ENCODE measurements at places on chromosomes 2 and 18. TPM values are rescaled to one million over a fixed set of nuclear protein-coding genes. Genes with fewer than 3 reads are reported as not detected.

Gene COA5
- total RNA-seq = 33.4 TPM

DNA sequence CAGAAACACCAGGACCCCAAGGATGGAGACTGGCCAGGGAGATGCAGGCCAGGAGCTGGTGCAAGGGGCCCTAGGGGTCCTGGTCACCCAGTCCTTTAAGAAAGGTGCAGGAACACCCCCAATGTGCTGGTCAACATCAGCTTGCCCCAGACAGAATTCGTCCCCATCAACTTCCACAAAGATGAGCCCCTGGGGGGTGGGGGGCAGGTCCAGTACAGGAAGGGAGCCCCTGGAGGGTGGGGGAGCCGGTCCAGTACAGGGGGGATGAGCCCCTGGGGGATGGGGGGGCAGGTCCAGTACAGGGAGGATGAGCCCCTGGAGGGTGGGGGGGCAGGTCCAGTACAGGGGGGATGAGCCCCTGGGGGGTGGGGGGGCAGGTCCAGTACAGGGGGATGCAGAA, 160.7 kb upstream of the SALL3 start:
- no peaks in the 10 kb centered on the region for H3K27me3 ChIP-seq
- H3K36me3 ChIP-seq = no peaks in the 10 kb centered on the region
- no peak overlapping the region for H3K4me3 ChIP-seq
- no peak overlapping the region for H3K27ac ChIP-seq
- no peaks in the 10 kb centered on the region for H3K4me1 ChIP-seq

DNA sequence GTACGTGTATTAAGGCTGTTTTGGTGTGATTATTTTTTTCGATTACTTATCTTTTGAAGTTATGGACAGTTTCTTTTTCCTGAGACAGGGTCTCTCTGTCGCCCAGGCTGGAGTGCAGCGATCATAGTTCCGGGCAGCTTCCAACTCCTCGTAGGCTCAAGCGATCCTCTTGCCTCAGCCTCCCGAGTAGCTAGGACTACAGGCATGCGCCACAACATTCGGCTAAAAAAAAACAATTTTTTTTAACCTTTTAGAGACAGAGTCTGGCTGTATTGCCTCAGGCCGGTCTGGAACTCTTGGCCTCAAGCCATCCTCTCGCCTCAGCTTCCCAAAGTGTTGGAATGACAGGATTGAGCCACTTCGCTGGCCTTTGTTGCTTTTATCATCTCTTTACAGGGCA, 945 bp downstream of the HAT1 start:
- peaks cover 2% of the 10 kb centered on the region for H3K4me1 ChIP-seq
- DNase-seq = peak; percentile 51

- H3K4me3 ChIP-seq = no peak overlapping the region
- H3K4me1 ChIP-seq = peaks cover 34% of the 10 kb centered on the region
- no peak for DNase-seq
- H3K27ac ChIP-seq = peak overlapping the region; percentile 71
Observed at GRCh38 chr2:28163627-28164279, 228.9 kb upstream of the FOSL2 start.

Gene BCL11A
- 29.7 TPM for total RNA-seq

GRCh38 chr2:108417254-108417653, 31.8 kb upstream of the GCC2 start:
- DNase-seq = peak; percentile 8
- H3K36me3 ChIP-seq = no peaks in the 10 kb centered on the region
- H3K4me1 ChIP-seq = peaks cover 21% of the 10 kb centered on the region
- H3K27me3 ChIP-seq = no peaks in the 10 kb centered on the region
- H3K4me3 ChIP-seq = no peak overlapping the region

Gene OTX1
- 4.3 TPM for total RNA-seq

Gene TIGD1
- total RNA-seq = 10.2 TPM

DNA sequence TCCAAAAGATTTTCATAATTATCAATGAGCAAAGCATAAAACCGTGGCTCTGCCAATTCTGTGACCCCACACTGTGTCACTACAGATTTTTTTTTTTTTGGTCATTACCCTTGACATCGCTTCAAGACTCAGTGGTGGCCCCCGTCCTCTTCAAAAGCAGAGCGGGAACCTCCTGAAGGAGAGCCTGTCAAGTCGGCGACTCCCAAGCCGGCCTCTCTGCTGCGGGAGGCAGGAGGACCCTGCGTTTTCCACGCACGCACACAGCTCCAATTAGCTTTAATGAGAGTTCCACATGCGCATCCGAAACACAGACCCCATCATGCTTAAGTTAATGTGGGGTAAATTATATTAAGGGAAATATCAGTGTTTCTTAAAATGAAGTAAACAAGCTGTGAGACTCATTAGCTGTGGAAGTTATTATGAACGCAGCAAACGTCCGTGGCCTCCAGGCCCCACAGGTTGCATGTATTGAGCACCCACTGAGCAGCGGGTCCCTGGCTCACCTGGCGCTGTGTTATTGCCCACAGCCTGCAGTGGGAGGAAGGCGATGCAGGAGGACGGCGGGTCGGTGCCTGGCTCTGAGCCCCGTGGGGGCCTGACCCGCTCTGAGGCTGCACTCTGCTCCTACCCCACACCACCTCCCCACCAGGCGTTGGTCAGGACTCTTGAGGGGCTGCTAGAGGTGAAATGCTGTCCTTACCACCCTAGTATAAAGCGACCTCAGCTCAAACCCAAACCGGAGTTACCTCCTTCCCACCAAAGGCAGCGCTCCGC, 181.0 kb upstream of the SALL3 start:
- no peak for DNase-seq
- H3K27me3 ChIP-seq = no peaks in the 10 kb centered on the region
- H3K36me3 ChIP-seq = no peaks in the 10 kb centered on the region
- no peak overlapping the region for H3K27ac ChIP-seq

Gene SESTD1
- 24.5 TPM for total RNA-seq

- no peaks in the 10 kb centered on the region for H3K27me3 ChIP-seq
- no peak for DNase-seq
- no peaks in the 10 kb centered on the region for H3K36me3 ChIP-seq
- no peaks in the 10 kb centered on the region for H3K4me1 ChIP-seq
Observed at GRCh38 chr2:50979495-50979894, 52.4 kb downstream of the NRXN1 start.

Gene TMEM163
- total RNA-seq = 0.04 TPM

DNA sequence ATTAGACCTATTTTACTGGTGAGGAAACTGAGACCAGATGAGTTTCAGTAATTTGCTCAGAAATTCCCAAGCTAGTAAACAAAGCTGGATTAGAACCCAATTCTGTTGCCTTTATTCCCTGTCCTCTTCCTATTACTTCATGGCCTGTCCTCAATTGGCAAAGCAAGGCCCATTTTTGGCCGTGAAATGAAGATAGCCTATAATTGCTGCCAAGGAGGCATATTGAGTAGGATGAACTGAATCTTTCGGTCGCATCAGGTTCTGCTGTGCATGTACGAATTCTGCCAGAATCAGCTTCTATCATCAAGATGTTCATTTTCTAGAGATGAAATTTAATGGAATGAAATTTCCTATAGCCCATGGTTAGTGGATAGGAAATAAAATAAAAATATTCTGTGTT, 1485.2 kb upstream of the PIK3C3 start:
- H3K36me3 ChIP-seq = no peaks in the 10 kb centered on the region
- H3K4me3 ChIP-seq = no peak overlapping the region
- H3K27me3 ChIP-seq = no peaks in the 10 kb centered on the region
- H3K4me1 ChIP-seq = no peaks in the 10 kb centered on the region
- H3K27ac ChIP-seq = no peak overlapping the region

DNA sequence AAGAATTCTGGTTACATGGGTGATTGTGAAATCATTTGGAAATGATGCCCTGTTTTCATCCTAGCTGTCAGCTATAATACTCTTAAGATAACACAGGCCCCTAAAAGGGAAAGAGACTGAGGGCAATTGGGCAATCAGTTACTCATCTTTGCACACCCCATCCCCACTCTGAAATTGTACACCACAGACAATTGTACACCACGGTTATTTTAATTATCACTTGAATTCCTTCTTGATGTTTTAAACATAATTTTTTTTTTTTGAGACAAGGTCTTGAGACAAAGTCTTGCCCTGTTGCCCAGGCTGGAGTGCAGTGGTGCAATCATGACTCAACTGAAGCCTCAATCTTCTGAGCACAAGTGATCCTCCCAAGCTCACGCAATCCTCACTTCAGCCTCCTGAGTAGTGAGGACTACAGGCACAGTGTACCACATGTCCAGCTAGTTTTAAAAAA, 862.4 kb upstream of the ACVR2A start:
- no peak for DNase-seq
- no peaks in the 10 kb centered on the region for H3K27me3 ChIP-seq

GRCh38 chr2:46988230-46988629, 72.6 kb upstream of the MCFD2 start:
- no peaks in the 10 kb centered on the region for H3K27me3 ChIP-seq
- no peak overlapping the region for H3K4me3 ChIP-seq
- peak overlapping the region; percentile 9 for H3K27ac ChIP-seq
- DNase-seq = no peak
- H3K4me1 ChIP-seq = peaks cover 37% of the 10 kb centered on the region

DNA sequence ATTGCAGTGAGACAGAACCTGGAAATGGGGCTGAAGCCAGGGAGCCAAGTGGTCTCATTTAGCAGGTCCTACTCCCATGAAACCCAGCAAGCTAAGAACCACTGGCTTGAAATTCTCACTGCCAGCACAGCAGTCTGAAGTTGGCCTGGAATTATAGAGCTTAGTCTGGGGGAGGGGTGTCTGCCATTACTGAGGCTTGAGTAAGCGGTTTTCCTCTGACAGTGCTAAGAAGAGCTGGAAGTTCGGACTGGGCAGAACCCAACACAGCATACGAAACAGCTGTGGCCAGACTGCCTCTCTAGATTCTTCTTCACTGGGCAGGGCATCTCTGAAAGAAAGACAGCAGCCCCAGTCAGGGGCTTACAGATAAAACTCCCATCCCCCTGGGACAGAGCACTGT, 305.7 kb upstream of the SETBP1 start:
- no peak for DNase-seq
- H3K4me3 ChIP-seq = no peak overlapping the region

GRCh38 chr2:215579809-215580208, 143.9 kb upstream of the FN1 start:
- DNase-seq = no peak
- H3K4me1 ChIP-seq = no peaks in the 10 kb centered on the region
- H3K36me3 ChIP-seq = no peaks in the 10 kb centered on the region
- no peak overlapping the region for H3K27ac ChIP-seq
- no peak overlapping the region for H3K4me3 ChIP-seq

Gene PJVK
- 1.3 TPM for total RNA-seq

- H3K36me3 ChIP-seq = no peaks in the 10 kb centered on the region
- no peak for DNase-seq
- peaks cover 11% of the 10 kb centered on the region for H3K4me1 ChIP-seq
- H3K27ac ChIP-seq = no peak overlapping the region
- H3K27me3 ChIP-seq = no peaks in the 10 kb centered on the region
Observed at GRCh38 chr2:241817126-241817820, 8.3 kb downstream of the NEU4 start.

- H3K36me3 ChIP-seq = no peaks in the 10 kb centered on the region
- H3K4me1 ChIP-seq = no peaks in the 10 kb centered on the region
- no peak overlapping the region for H3K4me3 ChIP-seq
- H3K27me3 ChIP-seq = peaks cover 19% of the 10 kb centered on the region
- no peak overlapping the region for H3K27ac ChIP-seq
Observed at GRCh38 chr2:26491563-26492167, 13.7 kb upstream of the OTOF start.

GRCh38 chr2:236548179-236548921, 21.3 kb upstream of the ACKR3 start:
- H3K4me3 ChIP-seq = no peak overlapping the region
- no peak overlapping the region for H3K27ac ChIP-seq
- peaks cover 19% of the 10 kb centered on the region for H3K4me1 ChIP-seq

GRCh38 chr2:100106460-100106859, 35.9 kb downstream of the AFF3 start:
- H3K27ac ChIP-seq = no peak overlapping the region
- no peak overlapping the region for H3K4me3 ChIP-seq
- peaks cover 5% of the 10 kb centered on the region for H3K27me3 ChIP-seq
- H3K36me3 ChIP-seq = no peaks in the 10 kb centered on the region

Gene TM4SF20
- total RNA-seq = not detected

- no peak for DNase-seq
- peaks cover 3% of the 10 kb centered on the region for H3K36me3 ChIP-seq
- no peak overlapping the region for H3K27ac ChIP-seq
- H3K4me1 ChIP-seq = peaks cover 9% of the 10 kb centered on the region
- no peaks in the 10 kb centered on the region for H3K27me3 ChIP-seq
Observed at GRCh38 chr2:120294008-120294340, 41.3 kb downstream of the RALB start.

GRCh38 chr18:3577281-3577855, 127.4 kb downstream of the TGIF1 start:
- no peaks in the 10 kb centered on the region for H3K27me3 ChIP-seq
- no peaks in the 10 kb centered on the region for H3K36me3 ChIP-seq
- DNase-seq = no peak
- no peaks in the 10 kb centered on the region for H3K4me1 ChIP-seq
- no peak overlapping the region for H3K4me3 ChIP-seq
- H3K27ac ChIP-seq = no peak overlapping the region

GRCh38 chr18:30970196-30970816, 72.2 kb downstream of the DSC3 start:
- no peak overlapping the region for H3K27ac ChIP-seq
- no peaks in the 10 kb centered on the region for H3K4me1 ChIP-seq
- no peaks in the 10 kb centered on the region for H3K27me3 ChIP-seq

DNA sequence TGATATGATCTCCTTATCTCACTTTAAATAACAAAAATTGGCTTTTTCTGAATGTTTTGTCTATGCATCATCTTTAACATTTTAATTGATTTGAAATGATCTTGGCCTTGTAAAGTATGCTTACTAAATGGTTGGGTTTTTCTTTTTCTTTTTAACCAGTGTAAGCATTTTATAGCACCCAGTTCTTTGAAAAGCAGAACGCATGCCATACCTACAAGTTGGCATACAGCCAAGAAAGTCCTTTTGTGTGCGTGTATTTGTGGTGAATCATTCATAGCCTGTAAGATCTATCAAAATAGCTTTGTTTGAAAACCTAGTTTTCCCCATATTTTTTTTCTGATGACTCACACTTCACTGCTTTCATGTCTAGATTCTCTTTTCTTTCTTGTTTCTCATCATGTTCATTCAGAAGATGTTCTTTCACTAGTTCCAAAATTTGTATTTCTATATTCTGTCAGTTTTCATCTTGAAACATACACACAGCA, 4.1 kb upstream of the VRK2 start:
- H3K4me3 ChIP-seq = no peak overlapping the region
- H3K27ac ChIP-seq = no peak overlapping the region
- no peaks in the 10 kb centered on the region for H3K27me3 ChIP-seq
- peak; percentile 56 for DNase-seq

DNA sequence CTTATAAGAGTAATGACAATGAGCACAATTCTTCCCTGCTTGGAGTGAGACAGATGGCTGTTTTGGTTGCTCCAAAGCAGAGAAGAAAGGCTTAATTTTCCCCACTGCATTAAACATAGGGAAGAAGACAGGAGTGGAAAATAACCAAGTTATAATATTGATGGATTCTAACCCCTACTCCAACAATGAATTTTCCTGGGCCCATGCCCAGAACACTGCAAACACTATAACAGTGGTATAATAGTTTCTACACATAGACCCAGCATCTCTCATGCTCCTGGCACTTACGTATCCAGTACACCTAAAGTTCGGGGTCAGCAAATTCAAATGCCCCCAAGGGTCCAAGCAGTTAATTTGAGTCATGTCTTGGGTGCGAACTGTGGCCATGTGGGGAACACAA, 613.4 kb downstream of the PLCL1 start:
- no peak overlapping the region for H3K4me3 ChIP-seq
- DNase-seq = no peak
- H3K4me1 ChIP-seq = no peaks in the 10 kb centered on the region
- no peak overlapping the region for H3K27ac ChIP-seq
- no peaks in the 10 kb centered on the region for H3K27me3 ChIP-seq
- no peaks in the 10 kb centered on the region for H3K36me3 ChIP-seq

Gene IL1RN
- total RNA-seq = not detected

GRCh38 chr2:133264989-133265401, 303.3 kb downstream of the NCKAP5 start:
- no peaks in the 10 kb centered on the region for H3K36me3 ChIP-seq
- no peak overlapping the region for H3K4me3 ChIP-seq
- H3K27ac ChIP-seq = no peak overlapping the region
- no peaks in the 10 kb centered on the region for H3K27me3 ChIP-seq
- no peaks in the 10 kb centered on the region for H3K4me1 ChIP-seq
- no peak for DNase-seq
